ENCODE measurements at places on chromosomes 6 and 20. TPM values are rescaled to one million over a fixed set of nuclear protein-coding genes. Genes with fewer than 3 reads are reported as not detected.
A peak's percentile ranks its signal among the peaks of the same experiment; 100 is the strongest.

DNA sequence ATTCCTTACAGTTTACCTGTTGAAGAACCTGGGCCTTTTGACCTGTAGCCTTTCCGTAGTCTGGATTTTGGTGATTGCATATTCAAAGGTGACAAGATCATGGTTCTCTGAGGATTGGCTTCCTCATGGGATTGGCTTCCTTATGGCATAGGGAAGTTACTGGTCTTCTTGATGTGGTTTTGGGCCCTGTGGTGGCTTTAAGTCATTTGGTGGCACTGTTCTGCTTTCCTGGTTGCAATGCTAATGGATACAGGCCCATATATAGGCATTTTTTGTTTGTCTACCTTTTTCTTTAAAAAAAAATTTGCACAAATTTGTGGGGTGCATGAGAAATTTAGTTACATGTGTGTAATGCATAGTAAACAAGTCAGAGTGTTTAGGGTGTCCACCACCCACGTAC, 185.7 kb downstream of the CDKAL1 start:
- DNase-seq: no peak

GRCh38 chr20:48933017-48933766, 11.7 kb downstream of the ARFGEF2 start:
- DNase-seq: no peak

DNA sequence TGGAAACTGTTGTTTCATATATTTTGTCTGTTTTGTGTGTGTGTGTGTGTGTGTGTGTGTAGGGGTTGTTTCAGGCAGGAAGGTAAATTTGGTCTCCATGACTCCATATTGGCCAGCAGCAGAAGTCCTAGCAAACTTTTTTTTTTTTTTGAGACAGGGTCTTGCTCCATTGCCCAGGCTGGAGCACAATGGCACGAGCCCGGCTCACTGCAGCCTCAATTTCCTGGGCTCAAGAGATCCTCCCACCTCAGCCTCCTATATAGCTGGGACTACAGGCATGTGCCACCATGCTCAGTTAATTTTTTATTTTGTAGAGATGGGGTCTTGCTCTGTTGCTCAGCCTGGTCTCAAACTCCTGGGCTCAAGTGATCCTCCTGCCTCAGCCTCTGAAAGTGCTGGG, 75.8 kb downstream of the PRDM1 start:
- no peak for DNase-seq

DNA sequence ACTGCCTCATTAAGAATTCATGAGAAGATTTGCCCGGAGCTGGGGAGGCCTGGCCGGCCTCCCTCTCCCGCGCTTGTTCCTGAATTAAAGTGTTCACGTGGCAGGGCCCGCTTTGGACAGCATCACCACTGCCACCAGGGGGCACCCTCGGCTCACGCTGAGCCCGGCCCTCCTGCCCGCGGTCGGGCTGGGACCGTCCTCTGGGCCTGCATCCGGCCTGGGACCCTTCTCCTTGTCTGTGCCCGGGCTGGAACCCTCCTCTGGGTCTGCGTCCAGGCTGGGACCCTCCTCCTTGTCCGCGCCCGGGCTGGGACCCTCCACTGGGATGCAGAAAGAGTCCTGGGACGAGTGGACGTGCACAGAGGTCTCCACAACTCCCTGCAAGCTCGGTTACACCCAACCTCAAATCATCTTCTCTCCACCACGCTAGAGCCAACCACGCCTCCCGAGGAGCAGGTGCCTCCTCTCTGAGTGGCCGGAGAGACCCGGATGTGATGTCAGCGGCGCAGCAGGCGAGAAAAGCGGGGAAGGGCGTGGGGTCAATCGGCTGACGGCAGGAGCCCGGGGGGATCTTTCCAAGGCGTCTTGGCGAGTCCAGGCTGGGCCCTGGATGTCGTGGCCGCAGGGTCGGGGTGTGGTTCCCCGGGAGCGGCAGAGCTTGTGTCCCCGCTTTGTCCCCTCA, 50.9 kb upstream of the DACT2 start:
- peak; percentile 84 for DNase-seq

- no peak for DNase-seq
These were observed 237.0 kb downstream of the LRFN2 start for GRCh38 chr6:40349901-40350746.

GRCh38 chr6:149480502-149481280, 4.1 kb downstream of the ZC3H12D start:
- no peak for DNase-seq

DNA sequence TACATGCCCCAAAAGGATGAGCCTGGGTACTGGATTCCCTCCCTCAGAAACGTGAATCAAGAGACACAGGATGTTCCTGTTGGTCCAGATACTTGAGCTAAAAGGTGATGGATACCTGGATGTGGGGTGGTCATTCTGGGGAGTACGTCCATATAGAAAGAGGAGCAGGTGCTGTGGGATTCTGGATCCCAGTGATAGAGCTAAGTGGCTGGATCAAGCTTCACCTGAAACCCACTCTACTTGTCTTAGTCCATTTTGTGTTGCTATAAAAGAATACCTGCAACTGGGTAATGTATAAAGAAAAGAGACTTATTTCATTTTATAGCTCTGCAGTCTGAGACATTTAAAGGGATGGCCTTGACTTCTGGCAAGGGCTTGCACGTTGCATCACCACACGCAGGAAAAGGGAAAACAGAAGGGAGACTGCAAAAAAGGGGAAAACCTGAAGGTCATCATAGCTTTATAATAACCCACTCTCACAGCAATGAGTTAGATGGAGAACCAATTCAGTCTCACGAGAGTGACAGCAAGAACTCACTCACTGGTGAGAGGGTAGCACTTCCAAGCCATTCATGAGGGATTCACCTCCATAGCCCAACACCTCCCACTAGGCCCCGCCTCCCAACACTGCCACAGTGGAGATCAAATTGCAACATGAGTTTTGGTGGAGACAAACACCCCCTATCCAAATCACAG, 31.2 kb downstream of the RIPOR3 start:
- no peak for DNase-seq

DNA sequence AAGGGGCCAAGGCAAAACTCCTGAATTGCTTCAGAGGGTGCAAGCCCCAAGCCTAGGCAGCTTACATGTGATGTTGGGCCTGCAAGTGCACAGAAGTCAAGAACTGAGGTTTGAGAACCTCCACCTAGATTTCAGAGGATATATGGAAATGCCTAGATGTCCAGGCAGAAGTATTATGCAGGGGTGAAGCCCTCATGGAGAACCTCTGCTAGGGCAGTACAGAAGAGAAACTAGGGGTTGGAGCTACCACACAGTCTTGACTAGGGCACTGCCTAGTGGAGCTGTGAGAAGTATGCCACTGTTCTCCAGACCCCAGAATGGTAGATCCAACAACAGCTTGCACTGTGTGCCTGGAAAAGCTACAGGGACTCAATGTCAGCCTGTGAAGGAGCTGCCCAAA, 179.7 kb upstream of the GJE1 start:
- no peak for DNase-seq

- DNase-seq: no peak
These were observed 298.3 kb upstream of the SASH1 start for GRCh38 chr6:148044261-148044751.

DNA sequence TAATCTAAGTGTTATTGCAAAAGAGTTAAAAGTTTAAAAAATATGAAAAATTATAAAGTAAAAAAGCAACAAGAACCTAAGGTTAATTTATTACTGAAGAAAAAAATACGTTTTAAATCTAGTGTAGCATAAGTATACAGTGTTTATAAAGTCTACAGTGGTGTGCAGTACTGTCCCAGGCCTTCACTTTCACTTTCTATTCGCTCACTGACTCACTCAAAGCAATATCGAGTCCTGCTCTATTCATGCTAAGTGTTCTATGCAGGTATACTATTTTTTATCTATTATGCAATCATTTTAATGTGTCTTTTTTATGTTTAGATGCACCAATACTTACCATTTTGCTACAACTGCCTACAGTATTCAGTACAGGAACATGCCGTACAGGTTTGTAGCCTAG, 113.0 kb downstream of the MANEA start:
- no peak for DNase-seq

GRCh38 chr20:44733341-44734069, 12.2 kb upstream of the KCNK15 start:
- DNase-seq: peak; percentile 68

DNA sequence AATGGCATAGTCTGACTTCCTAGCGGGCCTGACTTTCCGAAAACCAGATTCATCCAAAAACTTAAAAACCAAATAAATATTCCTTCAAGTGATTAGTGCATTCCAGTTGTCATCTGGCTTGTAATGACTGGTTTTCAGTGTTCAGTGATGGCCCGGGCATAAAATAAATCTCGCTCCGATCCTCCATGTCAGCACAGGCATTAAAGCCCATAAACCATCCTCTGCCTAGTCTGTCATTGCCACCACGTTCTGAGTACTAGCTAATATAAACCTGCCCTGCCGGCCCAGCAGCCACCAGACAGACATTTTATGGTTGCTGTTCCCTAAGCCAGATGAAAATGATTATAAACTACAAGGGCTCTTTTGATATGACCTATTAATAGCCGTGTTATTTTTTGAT, 232.3 kb upstream of the GMDS start:
- no peak for DNase-seq

GRCh38 chr6:170057961-170058877, 232.7 kb downstream of the DLL1 start:
- no peak for DNase-seq

- DNase-seq: no peak
These were observed 91.0 kb upstream of the SSTR4 start for GRCh38 chr20:22944062-22944461.

DNA sequence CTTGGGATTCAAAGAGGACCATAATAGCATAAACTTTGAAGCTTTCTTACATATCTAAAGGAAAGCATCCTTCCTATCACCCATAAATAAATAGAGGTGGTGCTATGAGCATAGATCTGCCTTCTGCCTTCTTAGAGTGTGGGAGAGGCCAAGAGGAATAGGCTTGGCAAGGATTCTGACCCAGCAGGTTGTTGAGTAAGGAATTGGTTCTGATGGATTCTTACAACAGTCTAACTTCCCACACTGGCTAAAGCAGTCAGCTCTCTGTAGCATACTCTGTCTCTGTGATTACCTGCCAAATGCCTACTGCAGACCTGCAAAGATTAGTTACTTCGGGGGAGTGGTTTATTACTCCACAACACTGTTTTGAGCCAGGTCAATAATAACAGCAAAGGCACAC, 198.0 kb upstream of the RAB32 start:
- no peak for DNase-seq

GRCh38 chr6:105507811-105508210, 104.9 kb upstream of the PREP start:
- DNase-seq: no peak

- no peak for DNase-seq
These were observed 628.2 kb downstream of the COL12A1 start for GRCh38 chr6:74577619-74578018.

GRCh38 chr6:131813991-131814390, 6.2 kb downstream of the ENPP1 start:
- no peak for DNase-seq

DNA sequence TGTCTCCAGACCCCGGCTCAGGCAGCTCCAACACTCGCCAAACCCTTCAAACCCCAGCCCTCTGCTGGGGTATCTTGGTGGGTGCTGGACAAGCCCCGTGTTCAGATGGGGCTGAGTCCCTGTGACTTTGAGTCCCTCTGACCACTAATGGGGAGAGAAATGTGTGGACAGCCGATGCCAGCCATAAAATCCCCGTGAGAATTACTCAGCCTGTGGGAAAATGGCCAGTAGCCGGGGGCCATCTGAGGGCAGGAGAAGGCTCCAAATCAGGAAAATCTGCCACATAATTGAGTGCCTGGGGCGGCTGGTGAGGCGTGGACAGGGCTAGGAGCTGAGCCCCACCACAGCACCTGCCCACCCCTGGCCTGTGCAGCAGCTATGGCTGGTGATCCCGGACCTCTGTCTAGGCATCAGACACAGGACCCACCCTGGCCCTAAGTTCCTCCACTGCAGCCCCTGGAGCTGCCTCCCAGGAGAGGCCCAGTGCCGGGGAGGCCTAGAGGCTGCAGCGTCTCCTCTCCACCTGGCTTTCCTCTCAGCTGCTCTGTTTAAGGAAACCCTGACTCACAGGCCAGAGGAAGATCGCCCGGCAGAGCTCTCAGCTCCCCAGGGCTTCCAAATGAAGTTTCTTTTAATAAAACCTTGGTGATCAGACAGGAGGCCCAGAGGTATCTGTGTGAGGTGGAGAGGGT, 53.7 kb upstream of the SLCO4A1 start:
- DNase-seq: no peak

- DNase-seq: no peak
These were observed 40.5 kb upstream of the MPC1 start for GRCh38 chr6:166423051-166423745.

GRCh38 chr20:2168946-2169345, 67.3 kb downstream of the STK35 start:
- DNase-seq: no peak

DNA sequence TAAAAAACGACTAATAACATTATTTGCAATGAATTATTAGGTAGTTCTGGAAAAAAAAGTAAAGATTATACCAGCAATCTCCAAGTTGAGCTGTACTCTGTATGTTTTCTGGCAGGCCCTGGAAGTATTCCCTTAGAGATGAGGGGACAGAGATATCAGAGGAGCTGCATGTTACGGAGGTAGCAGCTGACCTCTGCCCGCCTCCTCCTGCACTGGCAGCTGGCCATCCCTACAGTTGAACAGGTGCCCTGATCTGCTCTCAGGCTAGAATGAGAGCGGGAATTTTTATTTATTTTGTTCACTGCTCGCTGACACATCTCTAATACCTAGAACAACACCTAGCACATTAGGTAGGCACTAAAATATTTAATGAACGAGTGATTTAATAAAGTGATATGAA, 23.1 kb downstream of the FBXL4 start:
- DNase-seq: no peak

DNA sequence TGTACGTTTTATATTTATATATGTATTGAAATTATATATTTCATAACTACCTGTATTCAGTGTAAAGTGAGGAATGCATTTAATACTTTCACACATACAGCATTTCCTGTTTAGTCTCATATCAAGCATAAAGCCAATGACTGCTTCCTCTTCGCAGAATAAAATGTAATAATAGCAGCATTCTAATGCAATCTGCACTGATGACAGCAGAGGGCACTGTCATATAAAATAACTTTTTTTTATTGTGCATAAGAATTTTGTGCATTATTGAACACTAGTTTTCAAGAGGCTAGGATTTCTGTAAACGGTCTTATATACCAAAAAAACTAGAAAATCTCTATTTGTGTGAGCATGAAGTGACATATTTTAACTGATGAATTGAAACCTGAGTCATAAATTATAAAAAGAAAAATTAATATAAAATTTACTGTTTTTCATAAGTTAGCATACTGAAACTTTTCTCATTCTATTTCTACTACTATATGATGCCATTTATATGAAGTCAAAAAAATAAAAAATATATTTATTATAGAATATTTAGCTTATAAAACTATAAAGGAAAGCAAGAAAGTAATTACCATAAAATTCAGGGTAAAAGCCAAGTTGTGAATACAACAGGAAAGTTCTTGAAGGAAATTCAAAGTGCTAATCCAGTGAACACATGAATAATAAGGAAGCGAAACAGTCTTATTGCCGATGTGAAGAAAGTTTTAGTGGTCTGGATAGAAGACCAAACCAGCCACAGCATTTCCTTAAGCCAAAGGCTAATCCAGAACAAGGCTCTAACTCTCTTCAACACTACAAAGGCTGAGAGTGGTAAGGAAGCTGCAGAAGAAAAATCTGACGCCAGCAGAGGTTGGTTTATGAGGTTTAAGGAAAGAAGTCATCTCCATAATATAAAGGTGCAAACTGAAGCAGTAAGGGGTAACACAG, 36.3 kb downstream of the RNF146 start:
- DNase-seq: peak; percentile 68

The HTR1E gene
- not detected for polyA plus RNA-seq

The SPATS1 gene
- polyA plus RNA-seq: not detected

The FAM209B gene
- not detected for polyA plus RNA-seq

The MUC21 gene
- not detected for polyA plus RNA-seq

The POPDC3 gene
- 75.8 TPM for polyA plus RNA-seq

The RNF8 gene
- 17.3 TPM for polyA plus RNA-seq

The GLP1R gene
- not detected for polyA plus RNA-seq

The DOK5 gene
- polyA plus RNA-seq: 37.7 TPM

The KCNB1 gene
- polyA plus RNA-seq: 9.8 TPM
